ENCODE measurements at places on chromosomes 7 and 10.

DNA sequence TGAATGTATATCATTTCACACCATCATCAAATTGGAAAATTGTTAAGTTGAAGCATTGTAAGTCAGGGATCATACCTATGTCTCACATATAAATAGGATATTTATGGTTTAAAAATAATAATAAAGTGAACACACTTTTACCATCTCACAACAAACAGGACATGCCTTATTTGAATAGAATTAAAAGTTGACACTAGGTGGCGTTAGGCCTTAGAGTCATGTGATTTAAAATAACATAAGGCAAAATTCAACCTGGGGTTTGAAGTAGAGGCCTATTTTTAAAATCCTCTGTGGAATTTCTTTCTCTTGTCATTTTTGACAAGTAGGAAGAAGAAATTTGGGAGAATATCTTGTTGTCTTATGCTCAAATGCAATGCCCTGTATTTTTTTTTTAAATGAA lies 184.7 kb upstream of the PCDH15 start:
- peak; percentile 5 for DNase-seq

DNA sequence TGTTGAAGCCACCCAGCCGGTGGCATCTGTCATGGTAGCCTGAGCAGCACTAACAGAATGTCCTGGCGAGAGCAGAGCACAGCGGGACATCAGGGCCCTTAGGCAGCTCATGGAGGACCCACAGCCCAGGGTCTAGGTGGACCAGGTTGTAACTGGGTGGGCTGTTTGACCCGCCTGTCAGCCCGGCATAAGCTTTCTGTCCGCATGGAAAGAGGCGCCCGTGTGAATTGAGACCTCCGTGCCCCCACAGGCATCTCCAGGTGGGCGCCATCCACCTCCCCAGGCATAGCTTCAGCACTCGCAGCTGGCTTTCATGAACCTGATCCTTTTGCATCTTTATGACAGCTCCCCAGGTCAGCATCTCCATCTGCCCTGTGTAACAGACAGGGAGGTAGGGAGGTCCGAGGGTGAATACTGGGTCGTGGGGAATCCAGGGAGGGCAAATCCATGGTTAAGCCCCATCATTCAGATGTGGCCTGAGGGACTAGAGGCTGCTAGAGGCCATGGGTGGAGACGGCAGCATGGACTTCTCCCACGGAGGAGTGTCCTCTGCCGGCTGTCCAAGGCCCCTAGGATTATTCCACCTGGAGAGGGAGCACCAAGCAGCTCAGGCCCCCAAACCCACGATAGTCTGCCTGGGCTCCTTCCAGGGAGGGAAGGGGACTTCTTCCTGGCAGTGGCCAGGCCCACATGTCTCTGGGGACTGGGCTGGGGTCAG lies 371.6 kb upstream of the MKI67 start:
- DNase-seq = no peak

DNA sequence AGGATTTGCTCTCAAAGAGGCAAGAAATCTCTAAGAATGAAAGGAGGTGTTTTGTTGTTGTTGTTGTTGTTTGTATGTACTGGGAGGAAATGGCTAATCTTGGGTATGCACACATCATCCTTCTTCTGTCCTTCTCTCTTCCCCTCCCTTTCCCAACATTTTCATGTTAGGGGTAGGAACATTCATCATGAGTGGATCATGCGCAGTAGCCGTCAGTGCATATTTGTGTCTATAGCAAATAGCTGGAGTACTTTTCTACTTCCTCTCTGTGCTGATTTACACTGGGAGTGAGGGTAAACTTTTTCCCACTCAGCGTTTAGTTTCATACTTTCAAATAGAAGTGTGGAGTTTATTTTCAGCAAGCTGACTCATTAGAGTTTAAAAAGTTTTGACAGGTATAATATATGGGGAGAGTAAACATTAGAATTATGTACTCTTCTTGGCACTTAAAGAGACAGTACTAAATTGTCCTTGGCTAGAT lies 80.5 kb upstream of the PRKG1 start:
- DNase-seq = no peak

DNA sequence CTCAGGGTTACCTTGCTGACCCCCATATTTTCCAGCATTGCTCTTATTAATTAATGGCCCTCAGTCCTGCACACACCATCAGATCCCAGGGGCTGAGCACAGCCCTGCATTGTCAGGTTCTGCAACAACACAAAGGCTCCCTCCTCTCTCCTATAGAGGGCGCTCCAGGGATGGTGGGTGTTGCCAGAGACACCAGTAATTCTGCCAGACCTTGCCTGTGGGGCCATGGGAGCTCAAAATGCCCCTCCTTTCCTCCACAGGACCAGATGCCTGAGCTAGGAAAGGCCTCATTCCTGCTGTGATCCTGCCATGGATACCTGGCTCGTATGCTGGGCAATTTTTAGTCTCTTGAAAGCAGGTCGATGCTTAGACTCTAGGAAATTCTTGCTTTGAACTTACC lies 42.8 kb upstream of the PRSS58 start:
- peak; percentile 12 for DNase-seq

- no peak for DNase-seq
These were observed 136.2 kb upstream of the RET start for GRCh38 chr10:42940487-42941294.

All from AML-193 (cell line).